Activated CD4-positive, alpha-beta T cell treated with anti-CD3 and anti-CD28 coated beads, Interleukin-2, amount 50 U/mL, for 1 hour (primary cell): ENCODE measurements at places on chromosomes 4 and X.

DNA sequence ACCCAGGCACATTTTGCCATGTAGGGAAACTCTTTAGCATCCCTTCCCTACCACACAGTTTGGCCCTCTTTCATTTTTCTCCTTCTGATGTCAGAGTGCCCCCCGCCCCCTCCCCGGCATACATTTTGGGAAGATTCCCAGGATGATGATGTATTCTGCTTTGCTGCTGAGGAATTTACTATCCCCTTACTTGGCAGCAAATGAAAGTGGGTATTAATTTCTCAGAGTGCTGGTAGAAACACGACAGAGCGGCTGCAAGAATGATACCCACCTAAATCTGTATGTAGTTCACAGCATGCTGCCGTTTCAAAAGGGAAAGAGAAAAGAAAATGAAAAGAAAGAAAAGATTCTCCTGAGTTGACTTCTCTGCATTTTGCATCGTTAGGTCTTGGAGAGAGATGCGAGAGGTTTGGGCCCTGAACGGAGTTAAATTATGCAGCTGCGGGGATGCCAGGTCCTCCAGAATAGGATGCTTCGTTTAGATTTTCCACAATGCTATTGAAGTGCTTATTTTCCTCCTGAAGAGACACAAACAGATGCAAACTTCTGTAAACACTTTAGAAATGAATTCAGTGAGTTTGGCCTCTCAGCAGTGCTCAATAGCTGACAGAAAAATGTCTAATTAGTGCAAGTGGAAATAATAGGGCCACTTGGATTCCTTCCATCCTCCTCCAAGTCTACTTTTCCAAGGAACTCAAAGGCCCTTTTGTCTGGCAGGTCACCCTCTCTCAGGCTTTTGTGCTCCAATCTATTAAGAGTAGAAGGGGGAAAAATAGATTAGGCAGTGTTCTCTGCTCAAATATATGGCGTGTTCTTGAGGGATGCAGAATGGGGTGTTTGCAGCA lies 106.2 kb downstream of the ALPK1 start:
- no peak for DNase-seq

DNA sequence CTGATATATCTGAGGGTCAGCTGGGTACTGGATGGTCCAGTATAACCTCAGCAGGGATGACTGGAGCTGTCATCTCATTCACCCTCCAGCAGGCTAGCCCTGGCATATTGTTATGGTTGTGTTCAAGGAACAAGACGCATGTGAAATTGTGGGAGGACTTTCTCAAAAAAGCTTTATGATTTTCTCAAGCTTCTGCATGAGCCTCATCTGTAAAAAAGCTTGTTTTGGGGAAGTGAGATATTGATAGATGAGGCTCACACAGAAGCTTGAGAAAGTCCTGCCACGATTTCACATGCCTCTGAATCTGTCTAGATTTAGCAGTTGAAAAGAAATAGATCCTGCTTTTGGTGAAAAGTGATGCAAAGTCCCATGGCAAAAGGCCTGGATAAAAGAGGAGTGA lies 93.4 kb downstream of the SPCS3 start:
- no peak for DNase-seq

DNA sequence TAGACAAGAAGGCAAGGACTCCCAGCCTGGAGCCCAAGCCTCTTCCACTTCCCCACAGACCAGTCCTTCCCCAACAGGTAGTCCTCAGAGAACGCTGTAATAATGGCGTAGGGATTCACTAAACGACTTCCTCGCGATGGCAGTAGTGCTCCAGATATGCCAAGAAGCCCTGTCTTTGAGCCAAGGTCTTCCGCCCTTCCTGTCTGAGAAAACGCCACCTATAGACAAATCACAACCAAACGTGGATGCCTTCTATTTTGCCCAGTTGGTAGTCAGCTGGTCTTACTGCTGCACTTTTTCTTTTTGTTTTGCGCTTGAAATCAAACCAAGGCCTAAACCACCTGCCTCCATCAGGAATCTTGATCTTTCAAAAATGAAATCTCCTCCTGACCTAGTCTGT lies 203.3 kb downstream of the OR13H1 start:
- DNase-seq: no peak

GRCh38 chrX:129093706-129094105 lies 429.6 kb downstream of the SMARCA1 start:
- no peak for DNase-seq

DNA sequence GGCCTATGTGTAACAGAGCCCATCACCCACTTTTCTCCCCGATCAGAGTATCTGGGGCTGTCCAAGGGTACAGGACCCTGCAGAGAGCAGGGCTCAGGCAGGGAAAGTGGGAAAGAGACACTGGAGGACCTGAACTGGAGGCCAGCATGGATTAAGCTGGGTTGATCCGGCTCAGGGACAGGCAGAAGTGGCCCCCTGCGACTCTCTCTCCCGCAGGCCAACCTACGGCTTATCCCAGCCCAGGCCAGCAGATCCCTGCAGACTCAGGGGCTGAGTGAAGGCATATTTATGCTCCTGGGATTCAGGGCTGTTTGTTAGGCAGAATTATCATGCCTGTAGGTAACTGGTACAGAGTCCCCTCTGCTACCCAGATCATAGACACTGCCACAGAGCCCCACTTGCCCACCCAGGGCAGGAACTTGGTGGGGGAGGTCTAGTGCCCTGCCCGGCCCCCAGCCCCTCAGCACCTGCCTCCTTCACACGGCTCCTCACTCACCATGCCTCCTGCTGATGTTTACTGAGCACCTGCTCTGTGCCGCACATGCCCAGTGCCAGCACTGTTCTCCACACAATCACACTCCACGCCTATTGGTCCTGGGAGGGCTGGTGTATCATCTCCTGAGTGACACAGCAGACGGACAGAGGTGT lies 87.3 kb downstream of the ADRA2C start:
- no peak for DNase-seq

- no peak for DNase-seq
Measured at GRCh38 chr4:55117511-55117910, 7.9 kb downstream of the KDR start.

- DNase-seq: no peak
Measured at GRCh38 chr4:114922592-114922933, 190.9 kb downstream of the NDST4 start.

- no peak for DNase-seq
Measured at GRCh38 chrX:152137771-152138387, 498 bp downstream of the MAGEA10 start.

- DNase-seq: no peak
Measured at GRCh38 chrX:38311743-38312142, 15.6 kb downstream of the RPGR start.
